NB4 (cell line): ENCODE measurements at places on chromosomes 13 and 19.

DNA sequence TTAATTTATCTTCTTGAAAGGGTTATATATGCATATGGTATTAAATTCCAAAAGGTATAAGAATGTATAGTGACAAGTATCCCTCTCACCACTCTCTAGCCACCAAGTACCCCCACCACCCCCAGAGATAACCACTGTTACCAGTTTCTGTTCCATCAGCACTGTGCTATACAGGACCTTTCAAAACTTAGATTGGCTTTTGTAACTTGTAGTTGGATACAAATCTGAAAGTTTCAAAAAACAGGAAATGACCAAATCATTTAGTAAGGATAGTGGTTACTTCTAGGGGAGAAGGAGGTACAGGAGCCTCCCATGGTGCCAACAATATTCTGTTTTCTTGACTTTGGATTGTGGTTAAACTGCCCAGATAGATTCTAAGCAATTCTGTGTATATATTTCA, 56.7 kb downstream of the AKAP11 start:
- no peak for DNase-seq

GRCh38 chr13:109468123-109468522, 318.3 kb downstream of the IRS2 start:
- DNase-seq, result no peak

GRCh38 chr13:74169676-74170075, 35.5 kb upstream of the KLF12 start:
- DNase-seq, result no peak

- DNase-seq, result no peak
Measured at GRCh38 chr19:31152906-31153305, 196.3 kb downstream of the TSHZ3 start.

DNA sequence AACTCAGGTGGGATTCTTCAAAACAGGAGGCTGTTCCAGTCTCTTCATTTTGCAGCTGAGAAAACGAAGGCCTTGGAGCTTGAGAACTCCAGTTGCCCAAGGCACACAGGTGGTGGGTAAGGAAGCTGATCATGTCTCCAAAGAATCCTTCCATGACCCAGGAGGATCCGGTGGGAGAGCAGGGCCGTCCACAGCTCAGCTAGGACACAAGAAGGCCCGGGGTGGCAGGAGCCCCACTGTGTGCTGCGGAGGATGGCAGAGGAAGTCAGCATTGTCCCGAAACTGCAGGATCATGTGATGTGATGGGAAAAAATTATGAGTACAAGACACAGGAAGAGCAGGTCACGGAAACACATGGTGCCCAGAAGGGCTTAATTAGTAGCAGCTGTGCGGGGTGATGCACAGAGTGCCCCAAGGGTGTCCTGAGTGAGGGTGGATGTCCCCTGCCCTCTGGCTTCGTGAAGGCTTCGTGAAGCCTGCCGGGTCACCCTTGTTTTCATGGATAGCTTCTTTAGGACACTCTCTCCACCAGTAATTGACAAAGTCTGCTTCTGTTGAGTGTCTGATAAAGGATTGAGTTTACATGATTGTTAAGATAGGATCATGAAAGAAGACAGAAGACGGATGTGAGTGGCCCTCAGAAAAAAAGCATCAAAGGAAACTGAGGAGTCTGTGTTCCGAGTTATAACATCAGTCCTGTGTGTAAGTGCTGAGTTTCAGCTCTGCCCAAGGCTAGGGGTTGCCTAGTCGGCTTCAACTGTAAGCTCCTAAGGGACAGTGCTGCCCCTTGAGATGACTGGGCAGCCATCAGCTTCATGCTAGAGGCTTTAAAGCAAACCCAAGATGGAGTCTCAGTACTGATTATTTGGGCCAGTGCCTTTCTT, 33.8 kb upstream of the SACS start:
- DNase-seq, result no peak

DNA sequence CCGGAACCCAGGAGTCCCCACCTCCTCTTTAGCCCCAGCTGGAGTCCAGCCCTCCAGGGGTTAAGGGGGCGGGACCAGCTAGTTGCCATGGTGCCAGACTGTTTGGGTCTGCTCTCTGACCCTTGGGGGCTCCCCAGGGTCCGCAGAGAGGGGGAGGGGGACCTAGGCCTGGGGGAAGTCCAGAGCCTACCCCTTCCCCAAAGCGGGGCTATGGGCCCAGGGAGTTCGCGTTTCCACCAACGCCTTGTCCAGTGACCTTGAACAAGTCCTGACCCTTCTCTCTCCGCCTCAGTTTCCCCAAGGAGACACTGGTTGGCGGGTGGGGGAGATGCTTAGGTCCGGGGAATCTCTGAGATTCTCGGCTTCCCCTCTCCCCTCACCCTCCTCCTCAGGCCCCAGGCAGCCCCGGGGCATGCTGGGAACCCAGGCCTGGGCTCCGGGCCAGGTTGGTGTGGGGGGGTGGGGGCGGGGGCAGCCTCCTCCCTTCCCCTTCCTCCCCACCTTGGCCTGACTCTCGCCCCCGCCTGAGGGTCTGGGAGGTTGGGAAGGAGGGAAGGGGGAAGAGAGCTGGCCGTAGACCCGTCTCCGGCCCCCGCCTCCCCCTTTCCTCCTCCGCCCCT, 2.6 kb upstream of the SPACA6 start:
- DNase-seq, result peak; percentile 23

GRCh38 chr19:54435551-54436016, 13.4 kb upstream of the LENG8 start:
- no peak for DNase-seq

DNA sequence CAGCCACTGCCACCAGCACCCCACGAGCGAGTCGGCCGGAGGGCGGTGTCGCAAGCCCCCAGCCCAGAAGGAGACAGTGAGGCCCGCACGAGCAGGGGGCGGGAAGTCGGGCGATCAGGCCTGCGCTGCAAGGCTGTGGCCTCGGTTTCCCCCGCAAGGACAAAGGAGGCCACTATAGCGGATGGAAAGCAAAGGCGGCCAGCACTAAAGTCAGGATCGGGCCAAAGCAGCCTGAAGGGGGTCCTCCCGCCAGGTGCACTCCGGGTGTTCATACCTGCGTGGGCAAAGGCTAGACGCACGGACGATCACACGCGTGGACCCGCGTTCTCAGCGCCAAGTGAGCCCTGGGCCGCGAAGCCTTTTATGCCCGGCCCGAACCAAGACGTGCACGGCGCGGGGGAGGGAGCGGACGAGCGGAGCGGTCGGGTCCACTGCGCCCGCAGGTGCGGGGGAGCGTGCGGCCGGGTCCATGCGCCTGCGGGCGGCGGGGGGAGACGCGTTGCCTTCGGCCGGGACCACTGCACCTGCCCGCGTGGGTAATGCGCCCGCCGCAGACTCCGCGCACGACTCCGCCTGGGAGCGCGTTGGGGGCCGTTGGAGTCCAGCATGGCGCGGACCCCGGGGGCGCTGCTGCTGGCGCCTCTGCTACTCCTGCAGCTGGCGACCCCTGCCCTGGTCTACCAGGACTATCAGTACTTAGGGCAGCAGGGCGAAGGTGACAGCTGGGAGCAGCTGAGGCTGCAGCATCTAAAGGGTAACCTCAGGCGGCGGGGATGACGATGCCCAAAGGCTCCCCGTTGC, at the start of the genes PRDX2 and THSD8:
Gene PRDX2, minus strand, starts transcription at position 335 of the 801 bp plus-strand sequence. CDS start 539 bp downstream, outside the sequence.
Gene THSD8, plus strand, starts transcription at position 604 of the 801 bp plus-strand sequence. Its CDS starts 3 bp downstream, at position 607.
- peak; percentile 86 for DNase-seq

- no peak for DNase-seq
Measured at GRCh38 chr19:4371247-4372164, 28.1 kb downstream of the MPND start.
